Thymus (tissue), 14 donors: ENCODE measurements at places on chromosomes 3 and 15.

DNA sequence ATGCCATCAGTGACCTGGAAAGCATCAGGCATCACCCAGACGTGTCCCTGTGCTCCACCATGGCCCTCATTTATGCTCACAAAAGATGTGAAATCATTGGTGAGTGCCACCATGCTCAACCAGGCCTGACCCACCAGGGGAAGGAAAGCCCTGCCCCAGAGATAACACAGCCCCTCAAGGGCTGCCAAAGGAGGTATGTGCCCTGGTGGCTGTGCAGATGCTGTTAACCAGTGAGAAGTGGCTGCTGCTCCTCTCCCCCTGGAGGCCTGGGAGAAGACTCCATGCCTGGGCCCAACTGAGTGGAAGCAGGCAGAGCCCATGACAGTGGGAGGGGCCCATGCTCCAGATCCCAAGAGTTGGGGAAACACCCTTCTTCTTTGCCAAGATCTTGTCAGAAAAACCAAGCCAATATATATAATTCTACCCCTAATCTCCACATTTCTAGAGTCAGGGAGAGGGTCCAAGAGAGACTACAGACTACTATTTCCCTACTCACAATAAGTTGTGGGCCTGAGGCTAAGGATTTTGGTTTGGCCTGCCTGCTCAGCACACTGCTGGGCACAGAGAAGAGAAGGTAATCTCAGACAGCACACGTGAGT, 2.7 kb downstream of the TTC21A start:
- DNase-seq: no peak

DNA sequence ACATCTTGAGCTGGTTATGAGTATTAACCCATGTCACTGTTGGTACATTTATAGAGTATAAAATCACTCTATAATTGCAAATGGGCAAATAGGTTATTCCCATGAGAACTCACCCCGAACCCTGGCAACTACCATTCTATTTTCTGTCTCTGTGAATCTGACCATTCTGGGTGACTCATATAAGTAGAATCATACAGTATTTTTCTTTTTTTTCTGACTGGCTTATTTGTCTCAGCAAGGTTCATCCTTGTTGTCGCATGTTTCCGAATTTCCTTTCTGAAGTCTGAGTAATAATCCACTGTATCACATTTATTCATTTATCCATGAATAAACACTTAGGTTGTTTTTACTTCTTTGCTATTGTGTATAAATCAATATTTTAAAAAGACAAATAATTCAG, 59.9 kb upstream of the CHRM5 start:
- DNase-seq: no peak

DNA sequence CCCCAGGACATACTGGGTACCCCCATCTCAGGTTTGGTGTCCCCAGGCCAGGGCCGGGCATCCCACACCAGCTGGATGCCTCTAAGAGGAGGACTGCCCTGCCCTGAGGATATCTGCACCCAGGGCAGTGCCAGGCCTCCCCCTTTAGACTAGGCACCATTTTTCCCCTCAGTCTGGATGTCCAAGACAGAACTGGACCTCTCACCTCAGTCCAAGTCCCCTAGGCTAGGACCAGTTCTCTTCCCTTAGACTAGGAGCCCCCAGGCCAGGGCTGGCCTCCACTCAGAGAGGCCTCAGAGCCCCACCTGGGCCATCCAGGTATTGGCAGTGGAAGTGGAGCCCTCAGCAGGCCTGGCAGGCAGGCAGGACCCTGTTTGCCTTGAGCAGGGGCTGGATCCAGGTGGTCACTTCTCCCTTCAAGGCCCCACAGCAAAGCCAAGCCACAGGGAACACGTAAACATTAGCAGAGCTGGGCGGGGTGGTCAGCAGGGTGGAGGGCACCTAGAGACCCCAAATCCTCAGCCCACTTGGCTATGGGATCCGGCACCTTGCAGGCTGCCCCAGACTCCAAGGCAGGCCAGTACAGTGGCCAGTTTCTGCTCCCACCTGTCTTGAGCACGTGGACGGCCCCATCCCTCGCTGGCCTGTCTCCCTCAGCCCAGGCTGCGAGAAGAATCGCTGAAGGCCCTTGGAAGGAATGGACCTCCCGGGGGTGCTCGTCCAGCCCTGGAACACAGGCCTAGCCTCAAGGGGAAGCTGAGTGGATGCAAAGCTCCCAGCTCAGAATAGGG, 28.3 kb downstream of the PTH1R start:
- no peak for DNase-seq

GRCh38 chr3:32373844-32374243, 17.8 kb upstream of the CMTM7 start:
- DNase-seq: no peak

GRCh38 chr3:77296527-77296926, 256.6 kb downstream of the ROBO2 start:
- no peak for DNase-seq

- DNase-seq: no peak
Measured at GRCh38 chr3:38493031-38493430, 3.1 kb upstream of the EXOG start.

GRCh38 chr15:25250011-25250596, 188.7 kb downstream of the UBE3A start:
- no peak for DNase-seq

DNA sequence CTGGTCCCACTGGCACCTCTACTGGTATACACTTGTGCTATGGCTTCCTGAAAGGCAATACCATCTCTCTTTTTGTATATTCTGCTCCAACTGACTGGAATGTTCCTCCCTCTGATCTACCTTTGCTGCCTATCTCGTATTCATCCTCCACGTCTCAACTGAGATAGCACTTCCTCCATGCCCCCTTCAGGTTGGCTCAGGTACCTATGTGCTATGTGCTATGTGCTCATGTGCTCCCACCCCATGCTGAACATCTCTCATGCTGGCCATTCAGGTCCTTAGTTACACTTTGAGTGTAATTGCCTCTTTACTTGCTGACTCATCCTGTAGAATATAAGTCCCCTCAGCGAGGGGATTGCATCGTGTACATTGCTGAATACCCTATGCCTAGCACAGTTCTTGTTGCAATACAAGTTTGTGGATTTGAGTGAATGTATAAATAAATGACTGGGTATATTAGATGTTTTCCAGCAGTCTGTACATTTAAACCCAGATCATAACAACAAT, 156.9 kb downstream of the SOX2 start:
- DNase-seq: no peak

- DNase-seq: no peak
Measured at GRCh38 chr3:17077606-17078005, 192.9 kb downstream of the PLCL2 start.

DNA sequence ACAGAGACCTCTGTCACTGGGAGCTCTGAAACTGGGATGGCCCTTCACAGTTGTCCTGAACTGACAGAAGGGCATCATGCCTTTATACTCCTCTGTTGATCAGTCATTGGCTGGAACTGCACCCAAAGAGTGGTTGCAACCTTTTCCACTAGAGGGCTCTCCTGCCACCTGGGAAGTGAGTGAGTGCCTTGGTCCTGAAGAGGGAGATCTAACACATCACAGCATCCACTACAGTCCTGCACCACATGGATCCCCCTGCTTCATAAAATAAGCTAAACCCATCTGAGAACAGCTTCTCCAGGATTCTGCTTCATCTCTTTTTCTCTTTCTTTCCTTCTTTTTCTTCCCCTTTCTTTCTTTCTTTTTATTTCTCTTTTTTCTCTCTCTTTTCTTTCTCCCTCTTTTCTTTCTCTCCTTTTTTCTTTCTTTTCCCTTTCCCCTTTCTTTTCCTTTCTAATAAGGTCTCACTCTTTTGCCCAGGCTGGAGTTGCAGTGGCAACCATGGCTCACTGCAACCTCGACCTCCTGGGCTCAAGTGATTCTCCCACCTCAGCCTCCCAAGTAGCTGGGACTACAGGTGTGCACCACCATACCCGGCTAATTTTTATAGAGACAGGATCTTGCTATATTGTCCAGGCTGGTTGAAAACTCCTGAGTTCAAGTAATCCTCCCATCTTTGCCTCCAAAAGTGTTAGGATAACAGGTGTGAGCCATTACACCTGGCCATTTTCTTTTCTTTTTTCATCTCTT, 42.8 kb upstream of the RAF1 start:
- peak; percentile 76 for DNase-seq

- DNase-seq: no peak
Measured at GRCh38 chr3:45958321-45958791, 15.1 kb downstream of the CXCR6 start.

- no peak for DNase-seq
Measured at GRCh38 chr15:38190501-38190900, 62.1 kb upstream of the SPRED1 start.

GRCh38 chr3:162328649-162329048, 832.0 kb downstream of the OTOL1 start:
- DNase-seq: no peak

DNA sequence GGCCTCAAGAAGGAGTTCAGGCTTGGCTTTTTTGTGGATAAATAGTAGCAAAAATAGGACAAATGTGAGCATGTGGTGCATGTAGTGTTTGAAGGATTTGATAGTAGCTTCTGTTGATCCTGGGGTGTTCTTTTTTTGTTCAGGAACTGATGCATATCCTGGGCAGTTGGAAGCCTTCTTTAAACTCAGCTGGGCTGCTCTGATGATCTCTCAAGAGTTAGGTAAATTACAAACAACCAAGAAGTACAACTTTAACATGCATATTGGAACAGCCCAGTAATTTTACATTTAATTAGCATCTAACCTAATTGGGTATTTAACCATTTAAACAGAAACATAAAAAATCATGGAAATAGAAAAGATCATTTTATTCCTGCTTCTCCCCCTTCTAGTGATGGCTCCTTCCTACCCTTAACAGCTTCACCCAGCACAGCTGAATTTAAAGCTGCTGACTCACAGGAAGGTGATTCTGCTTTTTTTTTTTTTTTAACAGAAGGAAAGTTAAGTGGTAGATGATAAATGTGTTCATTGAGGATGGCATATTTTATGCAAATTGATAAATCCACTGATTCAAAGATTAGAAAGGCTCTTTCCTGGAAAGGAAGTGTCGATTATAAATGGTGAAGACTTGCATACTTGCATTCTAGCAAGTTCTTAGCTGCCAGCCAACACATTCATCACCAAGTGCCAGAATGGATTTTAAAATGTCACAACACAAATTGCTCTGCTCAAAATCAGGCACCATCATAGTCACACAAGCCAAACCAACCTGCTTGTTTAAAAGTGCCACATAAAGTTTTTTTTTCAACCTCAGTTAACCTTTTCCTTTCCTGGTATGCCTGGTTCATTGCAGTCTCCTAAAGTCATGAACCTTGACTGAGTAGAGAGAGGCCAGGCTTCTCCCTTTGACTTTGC, 20.0 kb downstream of the SLC35G2 start:
- no peak for DNase-seq
